ENCODE measurements at places on chromosomes 1 and 21.

DNA sequence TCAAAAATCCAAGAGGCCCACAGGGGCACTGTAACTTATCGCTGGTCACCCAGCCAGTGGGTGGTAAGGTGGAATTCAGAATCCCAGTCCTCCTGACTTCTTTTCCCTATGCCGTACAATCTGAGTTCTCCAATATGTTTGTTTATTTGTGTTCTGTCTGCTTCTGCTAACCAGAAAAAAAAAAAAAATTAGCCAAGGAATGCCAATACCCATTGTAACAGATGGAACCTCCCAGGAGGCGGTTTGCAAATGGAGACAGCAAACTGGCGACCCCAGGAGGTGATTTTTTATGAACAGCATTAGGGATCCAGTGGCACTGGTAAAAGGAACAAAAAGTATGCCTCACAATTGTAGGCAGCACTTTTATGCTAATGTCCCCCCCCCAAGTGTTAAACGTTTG is 189.0 kb upstream of the FGGY start:
- no peak for DNase-seq

DNA sequence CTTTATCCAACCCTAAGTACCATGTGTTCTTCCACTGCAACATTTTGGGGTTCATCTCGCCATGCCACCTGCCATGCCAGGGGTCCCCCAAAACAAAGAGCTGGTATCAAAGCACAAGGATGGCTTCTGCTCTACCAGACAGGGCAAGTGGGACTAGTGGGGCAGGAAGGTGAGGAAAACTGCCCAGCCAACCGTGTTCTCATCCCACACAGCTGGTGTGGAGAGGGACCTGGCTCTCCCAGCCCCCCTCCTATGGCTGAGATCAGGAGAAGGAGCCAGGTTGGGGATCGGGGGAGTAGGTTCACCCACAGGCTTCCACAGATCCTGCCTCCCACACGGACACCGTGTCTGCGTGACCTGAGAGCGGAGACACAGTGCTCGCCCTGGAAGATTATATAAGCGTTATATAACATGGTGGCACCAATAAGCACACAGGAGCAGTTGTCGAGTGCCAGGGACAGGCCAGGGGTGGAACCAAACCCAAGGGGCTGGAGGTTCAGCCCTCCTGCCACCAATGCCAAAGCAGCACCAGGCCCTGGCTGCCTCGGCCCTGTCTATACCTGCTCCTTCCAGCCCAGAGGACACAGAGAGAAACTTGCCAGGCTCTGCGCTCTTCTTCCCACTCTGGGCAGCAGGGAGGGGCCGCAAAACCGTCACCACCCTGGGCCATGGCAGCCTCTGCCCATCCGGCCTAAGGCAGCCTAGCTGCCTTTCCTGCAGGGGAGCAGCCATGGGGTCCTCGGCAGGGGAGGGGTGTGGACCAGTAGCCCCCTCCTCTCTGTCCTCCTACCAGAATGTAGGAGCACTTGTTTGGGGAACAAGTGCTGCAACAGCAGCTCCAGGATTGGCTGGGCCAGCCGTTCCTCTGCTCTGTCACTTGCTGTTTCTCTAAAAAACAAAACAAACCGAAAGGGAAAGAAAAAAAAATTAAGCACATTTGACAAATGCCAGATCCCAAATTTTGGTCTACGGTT is 43.5 kb downstream of the CD34 start:
- DNase-seq: no peak

- no peak for DNase-seq
Measured at GRCh38 chr1:38454236-38454635, 405.3 kb downstream of the RRAGC start.

- DNase-seq: no peak
Measured at GRCh38 chr1:176111835-176112234, 95.3 kb downstream of the COP1 start.

GRCh38 chr1:185439727-185440415 is 122.8 kb upstream of the IVNS1ABP start:
- no peak for DNase-seq

- no peak for DNase-seq
Measured at GRCh38 chr1:206831650-206832049, 33.8 kb upstream of the IL20 start.

GRCh38 chr1:50976890-50977574 is 7.0 kb downstream of the CDKN2C start:
- DNase-seq: peak; percentile 49

DNA sequence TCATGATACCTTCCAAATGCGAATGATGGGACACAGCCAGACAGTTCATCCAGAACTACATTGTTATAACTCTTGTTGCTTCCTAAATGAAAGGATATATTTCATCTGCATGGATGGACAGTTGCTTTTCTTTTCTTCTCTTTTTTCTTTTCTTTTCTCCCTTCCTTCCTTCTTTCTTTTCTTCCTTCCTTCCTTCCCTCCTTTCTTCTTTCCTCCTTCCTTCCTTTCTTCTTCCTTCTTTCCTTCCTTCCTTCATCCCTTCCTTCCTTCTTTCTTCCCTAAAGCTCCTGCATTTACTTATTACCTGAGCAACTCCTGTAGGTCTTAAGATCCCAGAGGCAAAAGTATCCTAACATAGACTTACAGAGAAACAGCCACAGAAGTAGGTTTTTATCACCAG is 221.6 kb downstream of the DUSP10 start:
- no peak for DNase-seq

DNA sequence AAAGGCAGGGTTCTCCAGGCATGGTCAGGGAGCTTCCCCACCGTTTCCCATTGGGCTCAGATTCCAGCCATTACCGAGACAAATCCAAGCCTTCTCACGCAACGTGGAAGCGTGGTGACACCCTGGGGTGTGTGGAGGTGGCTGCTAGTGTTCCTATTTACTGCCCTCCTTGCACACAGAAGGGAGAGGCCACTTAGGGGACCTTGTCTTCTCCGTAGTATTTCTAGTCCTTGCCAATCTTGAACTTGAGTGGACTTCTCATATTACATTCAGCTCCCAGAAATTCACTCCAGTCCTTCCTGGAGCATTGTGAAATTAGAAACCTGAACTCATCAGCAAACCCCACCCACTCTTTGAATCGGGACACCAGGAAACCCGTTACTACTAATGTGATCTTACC is 131.6 kb downstream of the AJAP1 start:
- DNase-seq: no peak

DNA sequence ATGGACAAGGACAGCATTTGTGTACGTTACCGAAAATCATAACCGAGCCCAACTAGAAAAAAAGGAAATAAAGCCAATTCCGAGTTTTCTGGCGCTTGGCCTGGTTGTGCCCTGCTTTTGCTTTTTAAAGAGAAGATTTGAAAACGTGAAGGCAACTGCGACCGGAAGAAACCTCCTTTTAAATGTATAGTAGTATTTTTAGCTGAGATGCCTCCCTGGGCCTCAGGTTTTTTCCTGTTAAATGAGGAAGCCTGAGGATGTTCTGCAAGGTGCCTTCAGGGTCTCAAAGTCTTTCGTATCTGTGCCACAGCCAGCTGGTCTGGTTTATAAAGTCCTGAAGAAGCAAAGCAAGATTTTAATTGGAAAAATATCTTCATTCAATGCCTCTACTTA is 371 bp upstream of the ODF2L start:
- DNase-seq: peak; percentile 10

DNA sequence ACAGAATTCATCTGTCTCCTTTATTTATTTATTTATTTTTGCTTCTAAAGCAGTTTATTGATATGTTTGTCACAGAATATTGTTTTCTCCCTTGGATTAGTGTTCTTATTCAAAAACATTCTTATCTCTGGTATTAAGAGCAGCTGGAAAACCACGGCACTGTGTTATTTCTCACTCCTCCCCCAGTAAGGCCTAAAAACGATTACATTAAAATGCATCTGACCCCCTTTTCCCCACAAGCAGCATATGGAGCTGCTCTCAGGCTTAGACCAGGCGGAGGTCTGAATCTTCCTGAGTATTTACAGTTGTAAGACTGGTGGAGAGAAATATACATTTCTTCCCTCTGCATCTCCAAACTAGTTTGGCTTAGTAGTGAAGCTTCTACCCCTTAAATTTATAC is 86.8 kb downstream of the HLX start:
- no peak for DNase-seq

DNA sequence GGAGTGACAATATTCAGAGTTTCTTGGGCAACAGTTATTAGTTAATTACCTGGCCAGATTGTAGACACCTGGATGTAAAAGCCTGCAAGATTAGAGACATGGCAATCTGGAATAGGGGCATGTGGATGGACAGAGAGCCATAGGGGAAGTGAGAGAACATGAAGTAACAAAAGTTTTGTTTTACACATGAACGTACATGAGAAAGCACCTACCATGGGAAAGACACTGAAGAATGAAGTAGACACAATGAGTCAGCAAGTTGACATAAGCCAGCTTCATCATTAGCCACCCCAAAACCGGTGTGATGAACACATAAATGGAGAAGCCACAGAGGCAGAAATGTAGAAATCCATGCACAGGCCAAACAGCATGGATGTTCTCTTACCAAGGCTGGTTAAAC is 462.1 kb upstream of the C1orf87 start:
- no peak for DNase-seq

- DNase-seq: no peak
Measured at GRCh38 chr1:36872126-36872754, 162.1 kb downstream of the GRIK3 start.

GRCh38 chr21:37237764-37238163 is 29.4 kb downstream of the VPS26C start:
- no peak for DNase-seq

DNA sequence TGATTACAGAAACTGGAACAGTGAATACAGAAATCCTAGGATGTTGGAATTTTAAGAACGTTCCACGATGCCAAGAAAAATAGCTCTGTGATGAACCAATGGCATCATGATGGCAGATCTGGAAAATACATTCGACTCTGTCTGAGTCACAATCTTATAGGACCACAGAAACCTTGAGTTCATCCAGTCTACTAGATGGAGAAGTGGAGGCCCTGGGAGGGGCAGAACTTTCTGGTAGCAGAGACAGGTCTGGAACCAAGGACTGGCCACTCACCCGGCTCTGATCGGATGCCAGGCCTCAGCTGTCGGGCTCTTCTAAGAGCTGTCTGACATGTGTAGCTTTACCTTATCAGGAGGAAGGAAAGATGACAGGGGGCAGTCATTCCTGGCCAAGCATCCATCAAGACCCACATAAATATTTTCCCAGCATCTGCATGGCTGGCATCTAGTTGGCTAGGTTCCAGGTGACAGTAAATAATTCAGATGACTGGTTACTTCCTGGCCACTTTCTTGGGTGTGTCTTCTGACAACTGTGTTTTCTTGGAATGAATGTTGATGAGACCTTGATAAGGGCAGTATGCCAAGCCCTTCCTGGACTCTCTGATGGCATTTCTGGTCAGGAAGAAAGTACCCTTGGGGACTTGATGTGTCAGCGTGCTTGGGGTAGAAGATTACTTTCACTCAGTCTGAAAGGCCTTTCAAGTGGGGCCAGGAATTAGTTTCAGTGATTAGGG is 72.6 kb upstream of the TRABD2B start:
- DNase-seq: no peak

GRCh38 chr1:239733995-239734394 is 347.6 kb downstream of the CHRM3 start:
- DNase-seq: no peak

GRCh38 chr1:189336115-189337100 is 1141.3 kb downstream of the BRINP3 start:
- no peak for DNase-seq

- no peak for DNase-seq
Measured at GRCh38 chr1:182952677-182953444, at the start of gene SHCBP1L. Gene SHCBP1L (minus strand): TSS chr1:182953166. CDS start chr1:182953133, 33 bp downstream.

DNA sequence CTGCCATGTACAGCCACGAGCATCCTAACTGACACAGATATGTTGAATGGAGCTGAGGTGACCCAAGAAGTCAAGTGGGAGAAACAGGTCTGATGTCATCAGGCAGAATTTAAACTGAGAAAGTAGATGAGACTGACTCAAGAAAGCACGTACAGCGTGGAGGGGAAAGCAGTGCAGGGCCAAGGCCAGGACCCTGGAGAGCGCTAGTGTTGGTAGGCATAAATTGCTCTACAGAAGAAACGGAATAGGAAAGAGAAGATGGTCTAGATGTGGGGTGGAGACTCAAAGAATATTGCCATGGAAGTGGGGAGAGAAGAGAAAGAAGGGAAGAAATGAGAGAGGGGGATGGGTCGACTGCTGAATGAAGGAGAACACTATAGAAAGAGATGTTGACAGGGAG is 45.3 kb upstream of the GJB5 start:
- DNase-seq: no peak

- DNase-seq: no peak
Measured at GRCh38 chr1:228008391-228009115, 1.8 kb downstream of the WNT3A start.

GRCh38 chr1:193437785-193438184 is 251.4 kb upstream of the B3GALT2 start:
- no peak for DNase-seq

DNA sequence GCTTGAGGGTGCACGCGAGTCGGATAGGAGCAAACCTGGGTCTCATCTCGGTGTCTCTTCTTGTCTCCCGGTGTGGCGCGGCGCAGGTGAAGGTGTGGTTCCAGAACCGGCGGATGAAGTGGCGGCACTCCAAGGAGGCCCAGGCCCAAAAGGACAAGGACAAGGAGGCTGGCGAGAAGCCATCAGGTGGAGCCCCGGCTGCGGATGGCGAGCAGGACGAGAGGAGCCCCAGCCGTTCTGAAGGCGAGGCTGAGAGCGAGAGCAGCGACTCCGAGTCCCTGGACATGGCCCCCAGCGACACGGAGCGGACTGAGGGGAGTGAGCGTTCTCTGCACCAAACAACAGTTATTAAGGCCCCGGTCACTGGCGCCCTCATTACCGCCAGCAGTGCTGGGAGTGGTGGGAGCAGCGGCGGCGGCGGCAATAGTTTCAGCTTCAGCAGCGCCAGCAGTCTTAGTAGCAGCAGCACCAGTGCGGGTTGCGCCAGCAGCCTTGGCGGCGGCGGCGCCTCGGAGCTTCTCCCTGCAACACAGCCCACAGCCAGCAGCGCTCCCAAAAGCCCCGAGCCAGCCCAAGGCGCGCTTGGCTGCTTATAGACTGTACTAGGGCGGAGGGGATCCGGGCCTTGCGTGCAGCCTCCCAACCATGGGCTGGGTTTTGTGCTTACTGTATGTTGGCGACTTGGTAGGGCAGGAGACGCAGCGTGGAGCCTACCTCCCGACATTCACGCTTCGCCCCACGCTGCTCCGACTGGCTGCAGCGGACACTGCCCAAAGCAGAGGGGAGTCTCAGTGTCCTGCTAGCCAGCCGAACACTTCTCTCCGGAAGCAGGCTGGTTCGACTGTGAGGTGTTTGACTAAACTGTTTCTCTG is 5.1 kb downstream of the HLX start:
- DNase-seq: no peak

GRCh38 chr1:67761091-67761490 is 72.2 kb downstream of the GNG12 start:
- DNase-seq: no peak

GRCh38 chr1:166956057-166956850 is 19.1 kb downstream of the ILDR2 start:
- DNase-seq: no peak

DNA sequence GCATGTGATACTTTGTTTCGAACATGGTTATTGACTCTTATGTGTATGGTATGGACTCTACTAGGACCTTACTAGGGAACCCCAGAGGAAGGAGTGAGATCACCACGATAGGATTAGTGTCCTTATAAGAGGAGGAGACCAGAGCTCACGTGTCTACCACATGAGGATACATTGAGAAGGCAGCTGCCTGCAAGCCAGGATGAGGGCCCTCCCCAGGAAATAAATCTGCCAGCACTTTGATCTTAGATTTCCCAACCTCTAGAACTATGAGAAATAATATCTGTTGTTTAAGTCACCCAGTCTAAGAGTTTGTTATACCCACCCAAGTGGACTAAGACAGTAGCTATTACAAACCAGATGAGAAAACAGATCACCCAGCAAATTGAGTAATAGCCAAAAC is 559.3 kb upstream of the USP24 start:
- DNase-seq: no peak

GRCh38 chr1:12161662-12162458 is 4.9 kb upstream of the TNFRSF1B start:
- DNase-seq: peak; percentile 85
